ENCODE measurements at places on chromosomes 5 and 9.

DNA sequence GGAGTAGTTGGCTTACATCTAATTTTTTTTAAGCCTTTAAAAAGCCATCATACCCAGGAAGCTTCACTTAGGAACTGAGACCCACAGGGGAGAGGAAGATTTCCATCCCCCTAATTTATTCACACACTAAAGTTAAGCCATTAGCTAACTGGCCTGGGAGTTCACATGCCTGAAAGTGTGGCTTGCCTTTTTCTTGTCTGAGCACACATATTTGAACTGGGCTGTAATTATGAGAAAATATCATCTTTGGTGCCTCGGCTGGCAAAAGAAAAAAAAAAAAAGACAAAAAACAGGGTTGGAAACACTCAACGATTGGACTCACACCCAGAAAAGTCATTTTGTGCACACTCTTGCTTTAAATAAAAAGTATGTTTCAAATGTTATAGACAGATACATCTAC, 847.3 kb downstream of the MAT2B start:
- no peak for DNase-seq

DNA sequence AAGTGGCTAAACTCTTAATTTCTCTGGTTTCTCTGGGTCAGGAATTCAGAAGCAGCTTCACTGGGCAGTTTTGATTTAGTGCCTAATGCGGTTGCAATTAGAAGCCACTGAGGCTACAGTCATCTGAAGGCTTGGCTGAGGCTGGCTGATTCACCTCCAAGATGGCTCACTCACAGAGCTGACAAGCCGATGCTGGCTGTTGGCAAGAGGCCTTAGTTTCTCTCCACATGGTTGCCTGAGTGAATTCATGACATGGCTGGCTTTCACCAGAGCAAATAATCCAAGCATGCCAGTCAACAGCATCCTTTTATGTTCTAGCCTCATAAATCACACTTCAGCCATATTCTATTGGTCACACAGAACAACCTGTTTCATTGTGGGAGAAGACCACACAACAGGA, 2.8 kb upstream of the CDK7 start:
- no peak for DNase-seq

DNA sequence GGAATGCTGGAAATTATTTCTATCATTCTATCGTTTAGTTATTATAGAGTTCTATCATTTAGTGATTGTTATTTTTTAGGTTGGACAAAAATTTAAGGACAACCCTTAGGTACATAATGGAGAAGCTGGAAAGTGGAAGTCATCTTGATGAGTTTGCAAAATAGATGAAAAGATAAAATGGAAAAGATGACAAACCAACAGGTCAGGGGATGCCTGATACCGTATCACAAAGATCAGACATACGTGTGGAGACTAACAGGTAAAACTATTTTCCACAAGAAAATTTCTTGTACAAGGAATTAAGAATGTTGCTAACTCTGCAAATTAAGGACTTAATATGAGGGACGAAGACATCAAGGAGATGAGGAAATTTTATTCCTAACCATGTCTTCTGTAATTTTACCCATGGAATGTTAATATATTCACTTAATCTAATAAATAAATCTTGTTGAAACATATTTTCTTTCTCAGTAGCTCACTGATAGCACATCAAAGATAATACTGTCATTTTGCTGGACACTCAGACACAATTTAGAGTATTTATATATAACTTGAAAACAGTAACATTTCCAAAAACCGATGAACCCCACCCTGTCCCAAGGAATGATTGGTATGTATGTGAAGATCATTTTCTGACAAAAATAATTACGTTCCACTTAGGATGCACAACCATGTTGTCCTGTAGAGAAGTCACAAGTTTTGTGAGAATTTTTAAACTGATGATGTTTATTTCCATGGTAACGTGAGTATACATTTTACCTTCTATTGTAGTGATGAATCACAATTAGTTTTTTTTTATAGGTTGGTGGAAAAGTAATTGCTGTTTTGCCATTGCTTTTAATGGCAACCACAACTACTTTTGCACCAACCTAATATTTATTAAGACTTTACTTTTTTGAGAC, 2.6 kb downstream of the LURAP1L start:
- DNase-seq, result no peak

- no peak for DNase-seq
Measured at GRCh38 chr9:133773889-133774655, 35.9 kb upstream of the SARDH start.

GRCh38 chr5:168875832-168876231, 296.7 kb upstream of the PANK3 start:
- no peak for DNase-seq

- no peak for DNase-seq
Measured at GRCh38 chr5:149089796-149090195, 26.9 kb upstream of the SH3TC2 start.

DNA sequence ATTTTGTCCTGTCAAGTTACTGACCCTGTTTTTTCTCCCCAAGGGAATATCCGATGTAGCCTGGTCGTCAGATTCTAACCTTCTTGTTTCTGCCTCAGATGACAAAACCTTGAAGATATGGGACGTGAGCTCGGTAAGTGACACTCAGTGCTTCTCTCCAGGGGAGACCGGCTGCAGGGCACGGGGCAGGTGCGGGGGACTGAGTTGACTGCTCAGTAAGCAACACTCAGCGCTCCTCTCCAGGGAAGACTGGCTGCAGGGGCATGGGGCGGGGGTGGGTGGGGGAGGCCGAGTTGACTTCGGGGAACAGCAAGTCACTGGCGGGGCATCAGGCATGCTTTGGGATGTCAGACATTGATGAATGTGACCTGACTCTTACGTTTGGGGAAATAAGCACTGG, 6.0 kb downstream of the WDR5 start:
- DNase-seq, result no peak

DNA sequence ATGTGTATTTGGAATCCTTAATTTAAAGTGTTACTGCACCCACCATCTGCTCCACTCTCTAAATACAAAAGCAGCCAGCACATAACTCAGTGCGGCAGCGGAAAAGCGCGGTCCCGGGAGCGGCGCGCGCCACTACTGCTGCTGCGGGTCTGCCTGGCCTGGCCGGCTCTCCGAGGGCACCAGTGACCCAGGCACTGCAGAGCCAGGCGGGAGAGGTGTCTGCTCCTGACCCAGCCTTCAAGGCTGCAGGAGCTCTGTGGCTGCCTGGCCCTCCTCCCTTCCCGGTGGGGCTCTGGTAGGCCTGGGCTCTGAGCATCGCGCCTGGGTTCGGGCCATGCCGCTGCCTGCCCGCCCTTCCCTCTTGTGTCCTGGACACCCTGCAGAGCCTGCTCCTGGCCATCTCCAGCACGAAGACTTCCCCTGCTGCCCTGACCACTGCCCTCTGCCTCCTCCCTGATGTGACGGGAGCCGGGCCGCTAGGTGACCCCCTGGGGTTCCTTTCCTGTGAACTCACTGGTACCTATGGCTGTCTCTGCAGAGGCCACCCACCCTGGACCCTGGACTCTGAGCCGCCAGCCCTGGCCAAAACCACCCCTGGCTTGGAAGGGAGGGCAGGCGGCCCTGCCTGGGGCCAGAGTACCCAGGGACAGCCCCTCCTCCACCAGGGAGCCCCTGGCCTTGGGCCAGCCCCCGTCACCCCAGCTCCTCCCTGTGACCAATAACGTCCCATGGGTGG, 32.8 kb upstream of the UBAC1 start:
- DNase-seq, result no peak

- DNase-seq, result no peak
Measured at GRCh38 chr5:125683669-125684068, 739.5 kb upstream of the GRAMD2B start.
